ENCODE measurements at places on chromosomes 12 and 14.

- DNase-seq = peak; percentile 81
Observed at GRCh38 chr14:70416725-70417349, at the start of gene SYNJ2BP. TSS of gene SYNJ2BP (minus strand) at chr14:70417090. CDS start at chr14:70416963, 127 bp downstream.

- no peak for DNase-seq
Observed at GRCh38 chr12:28427046-28427445, 236.8 kb downstream of the CCDC91 start.

GRCh38 chr12:59383079-59383822 lies 212.6 kb upstream of the SLC16A7 start:
- no peak for DNase-seq

DNA sequence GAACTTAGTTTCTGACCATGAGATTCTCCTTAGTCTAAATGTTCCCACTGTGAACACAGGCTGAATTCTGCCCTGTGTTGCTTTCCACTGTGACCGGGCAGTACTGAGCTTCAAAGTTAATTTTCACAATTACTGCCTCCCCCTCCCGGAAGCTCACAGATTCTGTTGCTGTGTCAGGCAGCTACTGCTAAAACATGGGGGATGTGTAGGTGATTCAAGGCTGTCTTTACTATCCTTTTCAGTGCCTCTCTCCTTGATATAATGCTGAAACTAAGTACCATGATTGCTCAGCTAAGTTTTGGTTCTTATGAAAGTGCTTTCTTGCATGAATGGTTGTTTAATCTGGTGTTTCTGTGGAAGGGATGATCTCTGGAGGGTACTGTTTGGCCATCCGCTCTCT lies 428.3 kb upstream of the NOVA1 start:
- DNase-seq = no peak

GRCh38 chr14:49497725-49498348 lies 88.3 kb downstream of the RPS29 start:
- peak; percentile 67 for DNase-seq

- DNase-seq = no peak
Observed at GRCh38 chr12:125140279-125141209, 75.3 kb downstream of the AACS start.

- DNase-seq = no peak
Observed at GRCh38 chr12:30862486-30862885, 64.1 kb upstream of the TSPAN11 start.

Data from NCI-H526 treated with DMSO at 0.1 percent for 48 hours (cell line).